ENCODE measurements at places on chromosomes 12 and 14.
A peak's percentile ranks its signal among the peaks of the same experiment; 100 is the strongest.

- no peak for DNase-seq
Measured at GRCh38 chr14:49220492-49220891, 365.7 kb downstream of the RPS29 start.

DNA sequence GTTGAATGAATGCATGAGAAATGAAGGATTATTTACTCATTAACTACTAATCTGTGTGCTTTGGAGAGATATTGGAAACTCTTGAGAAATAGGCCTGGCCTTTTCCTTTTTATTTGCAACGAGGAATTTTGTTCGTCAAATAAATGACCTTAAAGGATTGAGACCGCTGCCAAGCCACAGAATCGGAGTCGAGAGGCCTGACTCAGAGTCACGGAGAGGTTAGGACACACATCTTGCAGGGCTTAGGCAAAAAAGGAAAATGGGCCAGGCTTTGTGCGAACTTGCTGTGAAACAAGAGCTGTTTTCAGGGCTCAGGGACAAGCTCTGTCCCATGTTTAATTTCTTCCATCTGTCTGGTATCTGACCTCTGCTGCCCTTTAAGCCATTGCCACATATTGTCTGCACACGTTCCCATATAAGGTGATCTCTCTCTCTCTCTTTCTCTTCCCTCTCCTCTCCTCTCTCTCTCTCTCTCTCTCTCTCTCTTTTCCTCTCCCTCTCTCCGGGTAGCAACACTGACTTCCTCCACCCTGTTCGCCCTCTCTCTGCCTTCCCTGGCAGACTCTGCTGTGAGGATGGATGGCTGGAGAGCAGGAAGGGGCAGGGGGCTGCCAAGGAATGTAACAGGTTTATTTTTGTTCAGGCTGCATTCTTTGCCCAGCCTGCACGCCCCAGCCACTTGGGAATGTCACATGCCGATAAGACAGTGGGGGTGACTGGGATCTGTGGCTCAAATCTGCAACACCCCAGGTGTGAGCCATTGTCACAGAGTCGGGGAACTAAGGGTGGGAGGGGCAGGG is 14.9 kb upstream of the IFT81 start:
- no peak for DNase-seq

DNA sequence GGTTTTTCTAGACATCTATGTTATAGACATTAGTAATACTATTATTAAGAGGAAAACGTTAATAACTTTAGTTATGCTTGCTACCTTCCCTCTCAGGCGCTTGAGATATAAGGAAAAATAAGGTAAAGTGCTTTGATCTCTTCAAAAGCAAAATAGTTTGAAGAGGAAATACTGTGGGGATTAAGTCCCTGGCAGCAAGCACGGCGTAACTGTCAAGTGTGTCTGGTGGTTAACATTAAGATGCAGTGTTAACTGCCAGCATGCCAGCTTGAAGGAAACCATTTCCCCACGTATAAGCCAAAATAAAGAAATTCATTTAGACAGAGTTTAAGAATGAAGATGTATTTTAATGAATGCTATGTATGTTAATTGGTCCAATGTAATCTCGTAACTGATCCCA is 31.8 kb downstream of the PELI2 start:
- no peak for DNase-seq

- no peak for DNase-seq
Measured at GRCh38 chr12:87120440-87120839, 864.2 kb upstream of the MGAT4C start.

DNA sequence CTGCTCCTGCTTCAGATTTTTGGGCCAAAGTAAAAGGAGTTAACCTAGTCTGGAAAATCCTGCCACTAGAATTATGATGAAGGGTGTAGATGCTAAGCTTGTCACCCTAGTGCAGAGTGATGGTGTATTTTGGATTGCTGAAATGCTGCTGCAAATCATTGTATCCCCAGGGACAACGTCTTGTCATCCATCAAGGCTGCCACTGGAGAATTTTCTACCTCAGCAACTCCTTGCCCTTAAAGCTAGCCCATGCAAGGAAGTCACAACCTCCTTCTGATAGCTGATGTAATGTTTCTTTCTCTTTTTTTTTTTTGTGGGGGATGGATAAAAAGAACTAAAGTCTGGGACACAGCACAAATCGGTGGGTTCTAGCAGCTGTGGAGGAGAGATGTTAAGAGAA is 139.4 kb upstream of the FRMD6 start:
- no peak for DNase-seq

DNA sequence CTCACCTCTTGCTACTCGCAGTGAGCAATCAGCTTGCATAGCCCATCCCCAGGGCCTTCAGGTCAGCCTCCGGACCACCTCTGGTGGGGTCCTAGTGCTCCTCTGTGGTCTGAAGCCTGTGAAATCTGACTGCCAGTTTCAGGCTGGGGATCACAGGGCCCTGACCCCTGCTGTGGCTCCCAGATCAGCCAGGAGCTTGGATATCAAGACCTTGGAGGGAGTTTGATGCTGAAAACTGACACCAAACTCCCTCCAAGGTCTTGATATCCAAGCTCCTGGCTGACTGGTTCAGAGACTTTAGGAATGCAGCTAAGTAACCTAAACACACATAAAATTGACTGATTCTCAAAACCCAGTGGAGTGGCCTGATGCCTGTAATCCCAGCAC is 19.8 kb upstream of the DHRS4 start:
- no peak for DNase-seq

GRCh38 chr12:115132145-115132544 is 448.2 kb upstream of the TBX3 start:
- no peak for DNase-seq

GRCh38 chr14:52259434-52259833 is 8.1 kb upstream of the PTGDR start:
- DNase-seq = no peak

DNA sequence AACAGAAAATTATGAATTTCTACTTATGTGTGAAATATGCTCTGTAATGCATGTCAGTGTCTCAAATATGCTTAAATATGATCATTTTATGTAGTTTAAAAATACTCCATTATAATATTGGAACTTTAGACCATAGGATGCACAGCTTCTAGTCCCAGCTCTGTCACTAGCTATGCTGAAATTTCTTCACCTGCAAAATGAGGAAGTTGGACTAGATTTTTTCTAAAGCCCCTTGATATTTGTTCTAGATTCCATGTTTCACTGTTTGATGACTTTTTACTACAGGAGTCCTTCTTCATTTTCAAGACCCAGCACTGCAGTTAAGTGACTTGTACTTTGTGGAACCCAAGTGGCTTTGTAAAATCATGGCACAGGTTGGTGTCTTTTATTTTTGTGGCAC is 90.1 kb downstream of the LRRK2 start:
- no peak for DNase-seq

DNA sequence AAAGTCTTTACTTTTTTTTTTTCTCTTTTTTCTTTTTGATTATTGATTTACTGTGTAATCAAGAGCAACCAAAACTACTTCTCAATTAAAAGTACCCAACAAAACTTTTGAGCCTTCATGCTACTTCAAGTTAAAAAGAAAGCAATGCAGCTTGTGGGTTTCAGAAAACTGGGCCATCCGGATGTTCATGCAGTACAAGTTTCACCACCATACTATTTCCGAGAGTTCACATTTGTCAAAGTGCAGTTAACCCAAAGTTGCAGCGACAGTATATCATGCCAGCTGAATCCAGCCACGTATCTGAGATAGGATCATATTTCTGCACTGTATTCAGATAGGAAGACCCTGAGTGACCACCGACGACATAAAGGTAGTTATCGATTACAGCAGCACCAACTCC is 33.0 kb downstream of the KLHL28 start:
- no peak for DNase-seq

DNA sequence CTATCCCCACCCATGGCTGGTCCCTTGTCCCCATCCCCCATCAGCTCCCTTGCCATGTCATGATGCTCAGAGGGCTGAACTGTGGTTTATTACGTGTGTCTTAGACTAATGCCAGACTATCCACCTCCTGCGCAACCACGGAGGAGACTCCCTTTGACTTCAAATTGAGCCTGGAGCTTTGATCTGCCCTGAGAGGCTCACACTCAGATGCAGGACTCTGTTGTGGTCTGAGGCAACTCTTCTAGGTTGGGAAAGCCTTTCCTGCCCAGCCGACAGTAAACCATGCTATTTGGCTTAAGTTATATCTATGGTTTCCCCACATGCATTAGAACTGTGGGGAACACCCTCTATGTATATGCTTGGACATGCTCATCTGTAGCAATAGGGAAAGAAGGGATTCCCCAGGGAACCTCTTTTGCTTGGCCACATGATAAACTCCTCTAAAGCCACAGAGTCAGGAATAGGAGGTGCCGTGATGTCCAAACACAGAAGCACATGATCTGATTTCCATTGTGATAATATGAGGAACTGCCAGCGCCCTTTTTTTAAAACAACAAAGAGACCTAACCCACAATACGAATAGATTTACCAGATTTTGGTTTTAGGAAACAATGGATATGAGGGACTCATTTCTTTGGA is 11.1 kb upstream of the LGALS3 start:
- DNase-seq = no peak

GRCh38 chr14:97771340-97772045 is 974.3 kb downstream of the VRK1 start:
- no peak for DNase-seq

GRCh38 chr12:46585854-46586621 is 213.5 kb upstream of the SLC38A2 start:
- peak; percentile 53 for DNase-seq

DNA sequence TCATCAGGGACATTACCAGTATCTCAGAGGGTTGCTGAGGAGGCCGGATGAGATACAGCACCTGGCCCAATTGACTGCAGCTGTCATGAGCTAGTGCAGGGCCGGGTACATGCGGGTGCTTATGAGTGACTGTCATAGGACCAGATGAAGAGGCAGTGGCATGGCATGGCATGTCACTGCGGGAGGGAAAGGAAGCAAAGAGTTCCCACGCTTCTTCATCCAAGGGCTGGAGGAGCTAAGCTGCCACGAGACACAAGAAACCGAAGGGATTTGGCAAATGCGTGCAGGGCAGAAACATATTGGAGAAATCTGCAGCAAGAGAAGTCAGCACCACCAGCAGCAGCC is 10.7 kb upstream of the GPX2 start:
- DNase-seq = no peak

DNA sequence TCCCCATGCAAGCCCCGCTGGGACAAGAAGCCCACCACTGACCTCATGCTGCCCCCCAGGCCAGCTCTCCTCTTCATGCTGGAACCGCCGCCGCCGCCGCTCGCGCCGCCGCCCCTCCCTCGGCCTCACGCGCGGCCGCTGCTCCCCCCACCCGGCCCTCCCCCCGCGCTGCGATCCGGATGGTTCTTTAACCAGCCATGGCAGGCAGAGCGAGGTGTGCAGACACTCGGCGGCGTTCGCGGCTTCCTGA is at the start of gene DCAF5:
Gene DCAF5 (minus strand): TSS at position 218 of the 250 bp plus-strand sequence. CDS start 141 bp downstream, at position 77.
- no peak for DNase-seq

GRCh38 chr12:88650715-88651114 is 70.4 kb upstream of the KITLG start:
- DNase-seq = no peak

- DNase-seq = no peak
Measured at GRCh38 chr14:59419303-59419702, 45.9 kb downstream of the GPR135 start.

GRCh38 chr12:81942594-81942993 is 183.4 kb upstream of the PPFIA2 start:
- no peak for DNase-seq

DNA sequence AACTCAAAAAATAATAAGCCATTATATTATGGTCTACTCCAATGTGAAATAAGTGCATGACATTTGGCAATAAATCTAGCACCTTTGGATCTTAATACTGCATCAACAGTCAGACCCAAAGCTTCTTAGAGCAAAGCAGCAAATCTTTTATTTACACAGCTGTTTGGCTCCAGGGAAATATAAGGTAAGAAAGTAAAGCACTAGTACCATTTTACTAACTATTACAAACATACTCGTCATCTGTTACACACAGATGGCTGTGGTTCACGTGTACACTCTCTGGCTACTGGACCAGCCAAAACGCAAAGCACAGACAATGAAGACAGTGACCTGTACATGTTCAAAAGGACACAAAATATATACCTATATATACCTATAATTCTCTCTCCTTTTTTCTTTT is 2.8 kb downstream of the FGD6 start:
- DNase-seq = no peak

DNA sequence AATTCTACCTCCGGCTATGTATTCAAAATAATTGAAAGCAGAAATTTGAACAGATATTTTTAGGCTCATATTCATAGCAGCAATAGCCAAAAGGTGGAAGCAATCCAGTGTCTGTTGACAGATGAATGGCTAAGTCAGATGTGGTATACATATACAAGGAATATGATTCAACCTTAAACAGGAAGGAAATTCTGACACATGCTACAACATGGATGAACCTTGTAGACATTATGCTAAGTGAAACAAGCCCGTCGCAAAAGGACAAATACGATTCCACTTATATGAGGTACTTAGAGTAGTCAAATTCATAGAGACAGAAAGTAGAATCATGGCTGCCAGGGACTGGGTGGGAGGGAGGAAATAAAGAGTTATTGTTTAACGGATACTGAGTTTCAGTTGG is 331.6 kb downstream of the PCNX1 start:
- no peak for DNase-seq

- DNase-seq = no peak
Measured at GRCh38 chr14:100391724-100392123, 68.6 kb downstream of the SLC25A47 start.

- peak; percentile 57 for DNase-seq
Measured at GRCh38 chr12:110689281-110690126, 589 bp upstream of the HVCN1 start.

- DNase-seq = no peak
Measured at GRCh38 chr14:90040411-90040810, 21.4 kb upstream of the KCNK13 start.

DNA sequence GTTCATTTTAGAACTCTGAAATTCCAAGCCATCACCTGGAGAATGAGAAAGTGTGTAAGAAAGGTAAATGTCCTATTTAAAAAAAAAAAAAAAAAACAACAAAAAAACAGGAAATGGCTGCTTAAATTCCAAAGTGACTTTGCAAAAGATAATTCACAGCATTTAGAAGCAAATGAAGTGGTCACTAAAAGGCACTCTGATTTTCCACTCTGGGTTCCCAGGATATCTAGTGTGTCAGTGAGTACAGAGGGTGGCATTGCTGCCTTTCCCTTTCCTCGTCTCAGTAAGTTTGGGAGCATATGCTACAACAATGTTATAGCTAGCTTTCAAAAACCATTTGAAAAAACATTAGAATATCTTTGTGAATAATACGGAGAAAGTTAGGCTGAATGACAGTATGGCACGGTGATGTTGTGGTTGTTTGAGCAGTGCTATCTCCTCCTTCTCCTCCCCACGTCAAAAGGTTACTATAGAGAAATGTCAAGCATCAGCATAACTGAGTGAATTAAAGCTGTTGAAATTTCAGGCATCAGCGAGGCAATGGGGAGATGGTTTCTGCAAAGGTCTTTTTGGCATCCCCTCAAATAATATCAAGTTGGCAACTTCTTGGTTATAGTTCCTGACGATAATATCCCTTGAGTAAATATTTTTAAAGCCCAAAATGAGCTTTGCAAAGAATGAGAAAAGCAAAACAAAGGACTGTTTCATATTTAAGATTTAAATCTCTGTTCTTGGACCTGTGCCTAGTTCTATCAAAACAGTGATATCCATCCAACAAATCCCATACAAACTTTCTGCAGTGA is 164.5 kb upstream of the E2F7 start:
- DNase-seq = no peak
